ENCODE measurements at places on chromosomes 12 and 14. TPM values are rescaled to one million over a fixed set of nuclear protein-coding genes. Genes with fewer than 3 reads are reported as not detected.

Gene LRRK2
- total RNA-seq = 5.4 TPM

Gene NKX2-1
- not detected for total RNA-seq

Gene UBR7
- 27.2 TPM for total RNA-seq

Gene RDH12
- total RNA-seq = not detected

Gene VPS33A
- 25.1 TPM for total RNA-seq

Gene FAM222A
- 0.39 TPM for total RNA-seq

Gene ATG14
- total RNA-seq = 27.6 TPM

Gene NYNRIN
- total RNA-seq = 14.0 TPM

Gene SERPINA9
- total RNA-seq = 0.43 TPM

Gene FOXN4
- not detected for total RNA-seq

Measured in articular chondrocyte of knee joint (primary cell).